ENCODE measurements at places on chromosomes 13 and 19.
A peak's percentile ranks its signal among the peaks of the same experiment; 100 is the strongest.

GRCh38 chr19:1252821-1253513, 4.6 kb downstream of the MIDN start:
- DNase-seq = peak; percentile 83

- DNase-seq = peak; percentile 93
Measured at GRCh38 chr19:29878973-29879654, 62.9 kb upstream of the URI1 start.

GRCh38 chr13:50387051-50387581, 371.9 kb downstream of the KCNRG start:
- peak; percentile 66 for DNase-seq

GRCh38 chr13:36438594-36439483, 6.5 kb downstream of the CCNA1 start:
- DNase-seq = no peak

- DNase-seq = no peak
Measured at GRCh38 chr19:8337728-8338127, 5.3 kb downstream of the KANK3 start.

- DNase-seq = no peak
Measured at GRCh38 chr13:72570019-72570418, 157.4 kb downstream of the MZT1 start.

DNA sequence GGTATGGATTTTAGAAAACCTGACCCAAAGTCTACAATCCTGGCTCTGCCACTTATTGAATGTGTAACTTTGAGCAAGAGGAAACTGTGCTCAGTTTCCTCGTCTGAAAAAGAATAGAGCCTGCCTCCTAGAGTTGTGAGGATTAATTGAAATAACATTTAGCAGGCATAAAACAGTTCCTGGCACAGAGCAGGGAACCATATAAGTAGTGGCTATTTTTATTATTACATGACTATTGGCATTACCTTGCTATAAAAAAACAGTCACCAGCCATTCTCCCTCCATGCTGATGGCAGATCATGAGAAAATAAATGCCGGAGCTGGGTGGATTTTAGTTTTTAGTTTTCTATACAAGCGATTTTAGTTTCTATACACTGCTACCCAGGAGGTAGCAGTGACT, 5.8 kb downstream of the DOCK9 start:
- no peak for DNase-seq

- DNase-seq = no peak
Measured at GRCh38 chr19:30222992-30223865, 149.0 kb upstream of the ZNF536 start.

DNA sequence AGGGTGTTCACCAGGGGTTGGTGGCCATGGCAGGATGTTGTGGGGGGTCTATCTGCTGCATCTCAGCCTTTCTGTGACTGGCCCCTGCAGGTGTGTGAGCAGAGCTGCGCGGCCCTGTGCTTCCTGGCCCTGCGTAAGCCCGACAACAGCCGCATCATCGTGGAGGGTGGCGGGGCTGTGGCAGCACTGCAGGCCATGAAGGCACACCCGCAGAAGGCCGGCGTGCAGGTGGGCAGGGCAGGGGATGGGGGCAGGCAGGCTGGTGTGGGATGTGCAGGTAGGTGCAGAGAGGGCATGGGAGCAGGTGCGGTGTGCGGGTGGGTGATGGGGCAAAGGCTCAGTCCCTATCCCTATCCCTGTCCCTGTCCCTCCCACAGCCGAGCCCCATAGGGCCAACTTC, 8.1 kb upstream of the SLC25A42 start:
- DNase-seq = no peak

DNA sequence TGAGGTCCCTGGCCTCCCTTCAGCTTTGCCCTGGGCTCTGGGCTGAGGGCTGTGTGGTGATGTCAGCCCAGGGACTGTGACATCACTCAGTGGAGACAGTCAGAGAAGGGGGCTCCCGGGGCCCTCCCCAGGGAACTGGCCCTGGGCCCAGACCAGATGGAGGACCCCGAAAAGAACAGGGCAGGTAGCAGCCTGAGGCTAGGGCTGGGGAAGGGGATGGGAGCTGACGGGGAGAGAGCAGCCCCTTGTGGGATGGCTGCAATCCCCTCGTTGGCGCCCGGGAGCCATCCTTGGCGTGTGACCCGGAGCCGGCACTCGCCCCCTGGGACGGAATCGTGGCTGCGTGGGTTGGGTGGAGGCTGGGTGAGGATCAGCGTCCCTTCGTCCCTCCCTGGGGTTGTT, 13.6 kb downstream of the CSNK1G2 start:
- DNase-seq = no peak

GRCh38 chr13:44397766-44398223, 24.2 kb downstream of the SERP2 start:
- DNase-seq = peak; percentile 35

DNA sequence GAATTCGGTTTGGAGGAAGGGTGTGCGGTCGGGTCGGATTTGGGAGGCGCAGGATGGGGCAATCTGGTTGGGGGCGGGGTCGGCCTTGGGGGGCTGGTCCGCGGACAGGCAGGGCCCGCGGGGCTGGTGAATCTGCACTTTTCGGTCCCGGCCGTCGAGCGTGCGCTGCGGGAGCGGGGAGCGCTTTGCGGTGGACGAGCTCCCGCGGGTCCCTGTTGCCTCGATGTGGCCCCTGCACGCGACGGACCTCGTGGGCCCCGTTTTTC, 11.9 kb downstream of the PEAK3 start:
- no peak for DNase-seq

DNA sequence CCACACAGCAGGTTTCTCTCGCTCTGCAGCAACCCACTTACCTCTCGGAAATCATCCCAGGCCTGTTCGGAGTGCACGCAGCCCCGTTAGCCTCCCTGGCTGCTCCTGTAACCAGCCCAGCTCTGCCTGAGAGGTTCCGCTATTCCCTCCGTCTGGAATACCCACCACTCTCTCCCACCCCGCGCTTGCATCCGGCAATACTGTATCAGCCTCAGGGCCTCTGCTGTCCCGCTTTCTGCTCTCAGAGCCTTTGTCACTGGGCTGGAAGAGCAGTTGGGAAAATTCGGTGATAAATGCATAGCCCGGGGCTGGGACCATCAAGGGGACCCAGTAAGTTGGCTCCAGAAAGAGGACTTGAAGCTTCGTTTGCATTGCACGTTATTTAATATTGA, 759 bp upstream of the TLE6 start:
- DNase-seq = no peak

- DNase-seq = peak; percentile 94
Measured at GRCh38 chr19:48660852-48661710, 11.7 kb downstream of the NTN5 start.

- DNase-seq = peak; percentile 54
Measured at GRCh38 chr13:114068656-114069318, 63.6 kb downstream of the RASA3 start.

GRCh38 chr19:49790866-49791265, 22.2 kb downstream of the FUZ start:
- DNase-seq = peak; percentile 32

DNA sequence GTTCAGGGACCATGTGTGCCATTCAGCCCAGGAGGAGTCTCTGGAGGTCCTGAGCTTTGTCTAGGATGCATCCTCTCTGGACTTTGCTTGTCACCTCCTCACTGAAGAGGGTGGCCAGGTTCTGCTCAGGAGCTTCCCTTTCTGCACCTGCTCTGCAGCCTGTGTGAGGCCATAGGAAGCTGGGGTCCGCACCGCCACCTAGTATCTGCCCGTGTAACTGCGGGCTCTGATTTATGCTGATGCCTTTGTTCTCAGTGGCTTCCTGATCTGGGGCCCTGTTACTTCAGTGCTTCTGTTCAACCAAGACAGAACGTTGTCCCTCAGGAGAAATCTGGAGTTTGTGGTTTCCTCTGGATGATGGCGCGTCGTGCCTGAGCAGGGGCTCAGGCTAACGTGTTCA, 15.5 kb downstream of the ZNF610 start:
- DNase-seq = no peak

- no peak for DNase-seq
Measured at GRCh38 chr19:2389594-2389993, 29.5 kb downstream of the TMPRSS9 start.

DNA sequence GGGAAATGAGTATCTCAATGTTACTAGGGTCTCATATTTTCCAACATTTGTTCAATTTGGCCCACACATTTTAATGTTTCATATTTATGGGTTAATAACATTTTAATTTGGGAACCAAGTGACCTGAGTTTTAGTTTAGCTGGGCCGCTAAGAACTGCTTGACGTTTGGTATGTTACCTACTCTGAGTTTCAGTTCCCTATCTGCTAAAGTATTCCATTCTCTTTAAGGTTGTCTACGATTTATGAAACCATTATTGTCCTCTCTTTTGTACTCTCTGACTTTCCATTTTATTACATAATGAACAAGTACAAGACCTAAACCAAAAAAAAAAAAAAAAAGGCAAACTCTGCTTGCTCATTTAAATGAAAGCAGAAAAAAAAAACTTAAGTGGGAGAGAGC, 89.9 kb downstream of the FGF14 start:
- no peak for DNase-seq

DNA sequence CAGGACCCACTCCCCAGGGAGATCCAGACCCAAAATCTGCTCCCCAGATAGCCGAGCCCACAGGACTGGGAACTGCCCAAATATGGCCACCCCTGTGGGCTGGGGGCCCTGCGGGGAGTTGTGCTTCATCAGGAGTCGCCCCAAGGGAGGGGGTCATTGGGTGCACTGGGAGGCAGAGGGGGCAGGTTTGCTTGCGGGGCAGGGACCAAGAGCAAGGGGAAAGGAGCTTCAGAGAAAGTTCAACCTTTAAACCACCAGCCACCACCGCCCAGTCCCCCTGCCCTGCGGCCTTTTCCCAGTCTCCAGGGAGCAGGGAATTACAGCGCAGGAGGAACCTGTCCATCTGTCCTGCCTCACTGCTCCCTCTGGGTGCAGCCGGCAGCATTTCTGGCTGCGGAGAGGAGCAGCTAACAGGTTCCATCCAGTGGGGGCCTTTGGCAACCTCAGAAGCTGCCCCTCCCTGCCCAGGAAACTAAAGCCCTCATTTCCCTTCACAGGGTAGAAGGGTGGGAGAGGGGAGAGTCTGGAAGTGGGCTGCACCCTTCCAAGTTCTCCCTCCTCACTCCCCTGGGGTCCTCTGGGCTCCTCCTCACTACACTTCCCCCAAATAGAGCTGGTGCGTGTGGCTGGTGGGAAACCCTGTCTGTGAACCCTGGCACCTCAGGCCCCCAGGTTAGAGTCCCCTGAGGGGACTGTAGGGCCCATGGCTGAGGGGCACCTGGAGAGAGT, 13.8 kb upstream of the ASF1B start:
- DNase-seq = no peak

GRCh38 chr19:40682431-40682964, 8.0 kb downstream of the NUMBL start:
- DNase-seq = no peak

- no peak for DNase-seq
Measured at GRCh38 chr13:90519157-90519556, 828.3 kb upstream of the MIR17HG start.

- DNase-seq = no peak
Measured at GRCh38 chr19:16463991-16464575, 7.7 kb downstream of the EPS15L1 start.

DNA sequence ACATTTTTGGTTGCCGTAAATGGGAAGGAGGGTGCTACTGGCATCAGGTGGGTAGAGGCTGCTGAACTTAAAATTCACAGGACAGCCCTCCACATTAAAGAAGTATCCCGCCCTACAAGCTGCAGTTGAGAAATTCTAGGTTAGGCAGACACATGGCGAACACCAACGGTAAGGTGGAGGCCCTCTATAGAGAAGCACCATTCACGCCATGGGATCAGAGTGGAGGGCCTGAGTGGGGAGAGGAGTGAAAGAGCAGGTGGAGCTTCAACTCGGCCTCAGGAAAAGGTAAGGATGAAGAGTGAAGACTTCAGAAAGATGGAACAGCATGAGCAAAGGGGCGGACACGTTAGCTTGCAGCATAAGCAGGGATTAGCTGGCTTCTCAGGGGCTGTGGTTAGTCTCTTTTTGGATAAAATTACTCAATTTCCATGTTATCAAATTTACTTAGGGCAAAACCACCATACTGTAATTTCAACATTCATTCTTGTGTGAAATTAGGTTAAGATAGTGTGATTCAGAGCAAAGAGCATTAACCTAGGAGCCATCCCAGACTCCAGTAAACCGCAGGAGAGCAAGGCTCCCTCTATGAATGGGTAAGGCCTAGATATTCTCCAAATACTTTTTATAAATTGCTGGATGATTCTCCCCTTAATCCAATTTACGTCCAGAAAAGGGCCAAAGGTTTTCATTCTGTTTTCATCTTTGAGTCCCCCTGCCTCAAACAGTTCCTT, 1.2 kb downstream of the EEF1AKMT1 start:
- no peak for DNase-seq

- no peak for DNase-seq
Measured at GRCh38 chr19:14248578-14249011, 42.6 kb upstream of the ADGRL1 start.

DNA sequence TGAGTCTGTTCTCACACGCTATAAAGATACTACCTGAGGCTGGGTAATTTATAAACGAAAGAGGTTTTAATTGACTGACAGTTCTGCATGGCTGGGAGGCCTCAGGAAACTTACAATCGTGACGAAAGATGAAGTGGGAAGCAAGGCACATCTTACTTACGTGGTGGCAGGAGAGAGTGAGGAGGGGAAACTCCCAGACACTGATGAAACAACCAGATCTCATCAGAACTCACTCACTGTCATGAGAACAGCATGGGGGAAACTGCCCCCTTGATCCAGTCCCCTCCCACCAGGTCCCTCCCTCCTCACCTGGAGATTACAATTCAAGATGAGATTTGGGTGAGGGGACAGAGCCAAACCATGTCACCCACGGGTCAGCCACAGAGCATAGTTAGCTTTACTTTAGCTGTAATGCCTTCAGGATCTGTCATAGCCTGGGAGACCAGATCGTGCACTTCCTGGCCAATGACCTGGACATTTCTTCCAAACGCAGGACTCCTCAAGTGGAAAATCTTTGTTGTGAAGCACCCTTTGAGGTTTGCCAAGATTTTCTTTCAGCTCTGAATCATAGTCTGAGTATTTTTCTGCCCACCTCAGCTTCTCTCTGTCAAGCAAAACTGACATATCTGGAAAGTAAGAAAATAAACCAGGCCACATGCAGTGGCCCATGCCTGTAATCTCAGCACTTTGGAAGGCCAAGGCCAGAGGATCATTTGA, 25.2 kb upstream of the HIF3A start:
- DNase-seq = peak; percentile 86

DNA sequence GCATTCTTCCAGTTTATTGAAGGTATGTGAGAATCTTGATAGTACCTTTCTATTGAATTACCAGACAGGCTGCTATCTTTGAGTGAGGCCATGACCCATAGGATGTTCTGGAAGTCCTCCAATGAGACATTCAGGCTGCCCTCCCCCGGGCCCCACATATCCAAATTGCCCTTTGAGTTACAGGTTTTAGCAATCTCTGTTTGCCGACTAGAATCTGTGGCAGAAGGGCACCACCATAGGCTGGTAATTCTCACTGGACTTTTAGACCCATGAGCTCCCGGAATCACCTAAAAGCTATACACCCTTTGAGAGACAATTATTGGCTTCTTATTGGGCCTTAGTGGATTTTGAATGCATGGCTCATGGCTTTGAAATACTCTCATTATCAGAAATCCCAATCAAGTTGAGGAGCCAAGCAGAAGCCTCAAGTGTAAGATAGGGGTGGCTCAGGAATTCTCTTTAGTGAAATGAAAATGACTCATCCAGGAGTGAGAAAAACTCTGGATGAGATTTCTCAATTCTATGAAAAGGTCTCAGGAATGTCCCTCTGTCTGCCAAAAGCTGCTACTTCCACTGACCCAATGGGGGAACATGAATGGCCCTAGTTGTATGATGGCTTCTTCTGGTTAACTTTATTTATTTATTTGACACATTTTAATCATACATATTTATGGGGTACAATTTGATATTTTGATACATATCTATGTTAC, 172.1 kb upstream of the CSNK1A1L start:
- peak; percentile 51 for DNase-seq

All from AG08395 (cell line).